Esophagus squamous epithelium (tissue), 5 donors: ENCODE measurements at places on chromosomes 5 and 9.

GRCh38 chr5:74342948-74343682 is 297.4 kb downstream of the ENC1 start:
- DNase-seq, result no peak

DNA sequence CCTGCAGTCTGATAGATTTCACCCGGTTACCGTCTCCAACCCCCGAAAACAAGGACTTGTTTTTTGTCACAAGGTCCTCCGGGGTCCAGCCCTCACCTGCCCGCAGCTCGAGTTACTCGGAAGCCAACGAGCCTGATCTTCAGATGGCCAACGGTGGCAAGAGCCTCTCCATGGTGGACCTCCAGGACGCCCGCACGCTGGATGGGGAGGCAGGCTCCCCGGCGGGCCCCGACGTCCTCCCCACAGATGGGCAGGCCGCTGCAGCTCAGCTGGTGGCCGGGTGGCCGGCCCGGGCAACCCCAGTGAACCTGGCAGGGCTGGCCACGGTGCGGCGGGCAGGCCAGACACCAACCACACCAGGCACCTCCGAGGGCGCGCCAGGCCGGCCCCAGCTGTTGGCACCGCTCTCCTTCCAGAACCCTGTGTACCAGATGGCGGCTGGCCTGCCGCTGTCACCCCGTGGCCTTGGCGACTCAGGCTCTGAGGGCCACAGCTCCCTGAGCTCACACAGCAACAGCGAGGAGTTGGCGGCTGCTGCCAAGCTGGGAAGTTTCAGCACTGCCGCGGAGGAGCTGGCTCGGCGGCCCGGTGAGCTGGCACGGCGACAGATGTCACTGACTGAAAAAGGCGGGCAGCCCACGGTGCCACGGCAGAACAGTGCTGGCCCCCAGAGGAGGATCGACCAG is 121.3 kb downstream of the DAB2IP start:
- no peak for DNase-seq

- DNase-seq, result no peak
Observed at GRCh38 chr5:62284946-62285891, 20.8 kb upstream of the KIF2A start.

DNA sequence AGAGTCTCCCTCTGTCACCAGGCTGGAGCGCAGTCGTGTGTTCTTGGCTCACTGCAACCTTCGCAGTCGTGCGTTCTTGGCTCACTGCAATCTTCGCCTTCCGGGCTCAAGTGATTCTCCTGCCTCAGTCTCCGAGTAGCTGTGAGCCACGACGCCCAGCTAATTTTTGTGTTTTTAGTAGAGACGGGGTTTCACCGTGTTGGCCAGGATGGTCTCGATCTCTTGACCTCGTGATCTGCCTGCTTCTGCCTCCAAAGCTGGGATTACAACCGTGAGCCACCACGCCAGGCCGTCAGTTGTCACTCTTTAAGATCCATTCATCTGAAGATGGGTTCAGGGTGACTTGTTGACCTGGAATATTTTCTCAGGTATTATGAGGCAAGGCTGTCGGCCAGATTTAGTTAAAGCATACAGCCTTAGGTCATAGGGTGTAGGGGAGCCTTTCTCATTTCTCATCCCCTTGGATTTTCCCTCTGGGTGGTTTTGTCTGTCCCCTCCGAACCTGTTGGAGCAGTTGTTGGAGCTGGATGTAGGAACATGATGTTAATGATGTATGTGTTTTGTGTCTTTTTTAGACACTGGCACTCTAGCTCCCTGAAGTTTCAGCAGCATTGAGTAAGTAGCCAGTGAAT is 1.6 kb downstream of the SLC22A5 start:
- no peak for DNase-seq
